ENCODE measurements at places on chromosomes 2 and 18.
A peak's percentile ranks its signal among the peaks of the same experiment; 100 is the strongest.

GRCh38 chr2:181309586-181309985, 147.6 kb upstream of the ITGA4 start:
- DNase-seq, result no peak

DNA sequence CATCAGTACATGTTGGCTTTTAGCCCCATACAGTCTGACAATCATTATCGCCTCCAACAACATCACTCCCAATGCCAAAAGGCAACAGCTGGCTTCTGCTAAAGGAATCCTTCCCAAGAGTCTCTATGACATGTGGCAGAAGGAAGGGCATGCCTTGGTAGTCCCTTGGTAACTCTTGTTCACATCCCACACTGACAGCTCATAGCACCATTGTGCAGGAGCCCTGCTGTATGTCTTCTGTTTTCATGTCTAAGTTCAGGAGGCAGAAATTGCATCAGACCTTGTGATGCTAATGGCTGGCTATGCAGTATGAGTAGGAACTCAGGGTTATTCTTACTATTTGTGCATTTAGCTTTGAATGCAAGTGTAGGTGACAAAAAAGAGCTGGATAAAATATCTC, 392.1 kb downstream of the PTH2R start:
- no peak for DNase-seq

DNA sequence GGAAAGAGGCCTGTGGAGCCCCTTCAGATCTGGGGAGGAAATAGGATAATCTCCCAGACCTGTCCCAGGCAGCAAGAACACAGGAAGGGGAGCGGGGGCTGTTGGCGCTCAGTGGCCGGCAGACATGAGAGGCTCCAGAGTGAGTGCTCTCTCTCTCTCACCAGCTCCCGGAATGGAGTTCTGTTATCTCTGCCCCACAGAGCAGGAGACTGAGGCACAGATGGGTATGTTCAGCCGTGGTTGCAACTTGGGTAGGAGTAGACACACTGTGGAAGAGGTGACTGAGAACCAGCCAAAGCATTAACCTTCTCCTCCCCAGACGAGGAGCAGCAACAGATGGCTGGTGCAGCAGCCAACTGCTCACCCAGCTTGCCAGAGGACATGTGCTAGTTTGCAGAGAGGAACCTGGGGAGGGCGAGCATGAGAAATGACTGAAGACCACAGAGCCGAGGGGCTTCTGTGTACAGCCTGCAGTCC, 82.0 kb downstream of the NRP2 start:
- DNase-seq, result no peak

GRCh38 chr2:46490521-46491141, 11.3 kb downstream of the TMEM247 start:
- DNase-seq, result no peak

GRCh38 chr2:105885456-105885855, 140.7 kb downstream of the NCK2 start:
- DNase-seq, result no peak

DNA sequence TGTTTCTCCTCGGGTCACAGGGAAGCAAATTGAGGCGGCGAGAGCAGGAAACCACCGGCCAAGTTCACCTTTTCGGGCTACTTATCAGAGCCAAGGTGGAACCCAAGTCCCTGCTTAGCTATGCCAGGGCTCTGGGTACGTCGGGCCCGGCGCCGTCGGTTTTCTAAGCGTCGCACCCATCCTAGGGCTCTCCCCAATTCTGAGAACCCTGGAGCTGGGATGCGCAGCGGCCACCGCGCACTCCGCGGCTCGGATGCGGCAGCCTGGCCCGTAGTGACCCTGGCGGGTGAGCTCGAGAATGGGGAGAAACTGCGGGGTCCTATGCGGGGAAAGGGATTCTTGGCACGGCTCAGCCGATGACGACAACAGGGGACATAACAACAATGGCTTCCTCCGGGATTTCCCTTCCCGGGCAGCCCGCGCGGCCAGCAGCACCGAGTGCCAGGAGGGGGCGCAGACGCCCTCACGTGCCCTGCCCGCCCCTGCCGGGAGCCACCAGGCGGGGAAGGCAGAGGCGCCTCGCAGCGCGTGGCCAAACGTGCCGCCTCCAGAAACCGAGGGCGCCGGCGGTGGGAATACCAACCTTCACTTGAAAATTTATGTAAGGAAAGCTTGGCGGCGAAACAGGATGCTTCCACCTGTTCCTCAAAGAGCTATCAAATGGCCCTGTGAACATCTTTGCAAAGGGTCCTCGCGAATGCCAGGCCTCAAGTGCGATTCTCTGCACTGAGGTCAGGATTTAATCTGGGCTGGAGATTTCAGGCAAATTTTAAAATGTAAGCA, 2.1 kb upstream of the SLC30A3 start:
- DNase-seq, result peak; percentile 61

GRCh38 chr2:735670-736218, 58.5 kb upstream of the TMEM18 start:
- DNase-seq, result no peak

DNA sequence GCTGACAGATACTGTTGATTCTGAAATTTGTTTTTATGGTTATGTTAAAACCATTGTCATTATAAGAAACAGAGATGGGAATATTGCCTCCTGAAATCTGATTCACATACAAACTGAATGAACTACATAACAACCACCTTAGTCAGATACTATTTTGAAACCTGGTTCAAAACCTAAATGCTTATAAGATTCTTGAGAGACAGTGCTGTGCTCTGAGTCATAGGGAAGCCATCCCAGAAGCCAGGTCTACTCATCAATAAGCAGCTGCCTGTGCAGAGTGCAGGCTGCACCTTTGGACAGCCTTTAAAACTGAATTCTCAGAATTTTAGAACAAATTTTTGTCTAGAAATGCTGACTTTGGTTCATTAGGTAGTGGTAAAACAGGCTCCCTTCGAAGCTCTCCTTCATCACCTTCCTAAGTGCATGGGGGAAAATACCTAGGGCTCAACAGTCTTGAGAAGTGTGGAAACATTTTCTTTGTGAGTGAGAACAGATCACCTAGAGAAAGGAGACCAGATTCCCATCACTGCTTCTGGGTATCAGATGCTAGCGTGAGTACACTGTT, at the start of gene SERPINB7:
SERPINB7 (plus strand) TSS at position 253 of the 565 bp plus-strand sequence. CDS start 6,955 bp downstream, outside the sequence.
- DNase-seq, result no peak

All from stimulated activated CD8-positive, alpha-beta memory T cell treated with anti-CD3 and anti-CD28 coated beads, Interleukin-15, amount 100 ng/mL, for 48 hours (primary cell).